Effector memory CD8-positive, alpha-beta T cell (primary cell): ENCODE measurements at places on chromosomes 1 and 21.

- no peak for DNase-seq
Measured at GRCh38 chr1:3396411-3396810, 58.1 kb upstream of the ARHGEF16 start.

- DNase-seq = peak; percentile 66
Measured at GRCh38 chr1:85200463-85201339, at the start of gene SYDE2. Gene SYDE2 (minus strand): TSS chr1:85201016. CDS start chr1:85200996, 20 bp downstream.

DNA sequence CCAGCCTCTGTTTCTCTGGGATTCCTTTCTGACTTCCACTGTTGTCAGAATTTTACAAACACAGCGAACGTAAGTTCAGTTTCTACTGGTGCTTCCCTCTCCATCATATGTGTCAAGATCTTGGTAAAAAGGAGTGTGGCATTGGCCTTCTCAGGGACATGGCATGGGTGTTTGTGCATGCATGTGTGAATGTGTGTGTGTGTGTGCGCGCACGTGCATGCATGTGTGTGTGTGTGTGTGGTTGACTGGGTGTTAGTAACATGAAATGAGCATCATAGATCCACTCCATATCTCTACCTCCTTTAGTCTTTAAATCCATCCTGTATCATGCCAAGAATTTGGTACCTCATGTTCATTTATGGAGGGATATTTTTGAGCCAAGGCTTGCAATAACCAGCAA, 411.3 kb downstream of the NPHP4 start:
- DNase-seq = no peak

DNA sequence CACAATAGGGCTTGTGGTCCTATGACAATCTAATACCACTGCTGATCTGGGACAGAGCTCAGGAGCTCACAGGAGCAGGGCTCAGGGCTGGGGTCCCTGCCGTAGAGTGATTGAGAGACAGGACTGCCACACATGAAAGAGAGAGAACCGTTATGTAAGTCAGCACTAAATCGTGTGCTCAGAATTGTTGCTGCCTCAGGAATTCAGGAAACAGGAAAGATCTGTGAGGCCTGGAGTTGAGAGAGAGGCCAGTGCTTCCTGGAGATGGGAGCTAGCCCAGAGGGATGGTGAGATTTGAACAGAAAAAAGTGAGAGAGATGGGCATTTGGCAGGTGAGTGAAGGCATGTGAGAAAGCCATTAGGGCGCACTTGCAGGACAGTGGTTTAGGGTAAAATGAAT, 17.5 kb upstream of the ACBD6 start:
- DNase-seq = no peak

DNA sequence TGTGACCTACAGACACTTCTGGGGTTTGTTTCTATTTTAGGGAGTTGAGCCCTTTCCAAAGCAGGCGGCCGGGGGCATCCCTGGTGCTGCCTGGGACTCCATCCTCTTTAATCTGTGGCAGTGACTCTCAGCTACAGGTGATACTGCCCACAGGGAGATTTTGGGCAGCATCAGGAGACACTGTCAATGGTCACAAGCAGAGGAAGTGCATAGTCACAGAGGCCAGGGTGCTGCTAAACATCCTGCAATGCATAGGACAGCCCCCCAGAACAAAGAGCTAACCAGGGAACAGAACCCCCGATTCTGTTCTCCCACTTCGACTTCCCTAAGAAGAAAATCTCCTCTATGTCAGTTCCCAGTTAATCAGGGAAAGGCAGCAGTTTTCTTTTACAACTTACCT, 66.2 kb downstream of the TEX35 start:
- DNase-seq = no peak
